Activated CD4-positive, alpha-beta T cell treated with anti-CD3 and anti-CD28 coated beads for 24 hours (primary cell): ENCODE measurements at places on chromosomes 1 and 21.

DNA sequence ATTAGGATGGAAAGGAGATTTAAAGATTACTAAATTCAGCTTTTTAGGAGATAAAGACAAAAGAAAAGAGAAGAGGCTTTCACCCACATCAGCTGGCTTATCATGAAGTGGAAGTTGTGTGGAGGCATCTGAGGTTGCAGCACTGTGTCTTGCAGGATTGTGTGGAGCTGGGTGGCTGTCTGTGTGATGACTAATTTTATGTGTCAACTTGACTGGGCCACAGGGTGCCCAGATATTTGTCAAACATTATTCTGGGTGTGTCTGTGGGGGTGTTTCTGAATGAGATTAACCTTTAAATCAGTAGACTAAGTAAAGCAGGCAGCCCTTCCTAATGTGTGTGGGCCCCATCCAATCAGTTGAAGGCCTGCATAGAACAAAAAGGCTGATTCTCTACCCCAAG, 3.9 kb downstream of the KCNA10 start:
- no peak for DNase-seq

GRCh38 chr1:210330279-210330866, 1.7 kb downstream of the HHAT start:
- DNase-seq: no peak

GRCh38 chr1:166920561-166921475, 44.8 kb upstream of the TADA1 start:
- DNase-seq: no peak

GRCh38 chr1:244044423-244044822, 6.7 kb upstream of the ZBTB18 start:
- no peak for DNase-seq

DNA sequence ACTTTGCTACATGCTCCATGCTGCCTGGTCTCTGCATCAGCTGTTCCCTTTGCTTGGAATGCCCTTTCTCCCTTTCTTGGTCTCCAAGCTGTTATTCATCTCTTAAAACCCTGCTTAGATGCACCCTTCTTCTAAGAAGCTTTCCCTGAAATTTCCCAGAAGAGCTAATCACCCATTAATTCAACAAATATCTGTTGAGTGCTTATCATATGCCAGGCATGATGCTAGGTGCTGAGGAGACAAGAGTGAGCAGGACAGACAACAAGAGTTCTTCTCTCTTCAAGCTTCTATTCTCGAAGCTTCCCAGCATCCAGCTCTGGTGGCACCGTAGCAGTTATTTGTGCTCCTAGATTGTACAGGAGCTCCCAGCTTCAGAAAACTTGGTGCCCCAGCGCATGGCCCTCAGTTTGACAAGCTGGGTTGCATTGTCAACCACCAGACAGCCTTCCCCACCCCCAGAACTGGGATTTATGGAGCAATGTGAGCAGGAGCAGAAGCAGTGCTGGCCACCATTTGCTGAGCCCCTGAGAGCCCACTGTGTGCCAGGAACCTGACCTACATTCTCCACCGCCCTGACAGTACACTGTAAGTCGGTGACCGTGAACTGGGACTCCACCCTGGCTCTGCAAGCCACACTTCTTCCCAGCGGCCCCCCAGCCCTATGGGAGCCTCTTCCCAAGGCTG, 68.0 kb upstream of the ACOT11 start:
- no peak for DNase-seq

- DNase-seq: no peak
These were observed 77.0 kb downstream of the ZZZ3 start for GRCh38 chr1:77605246-77606026.

GRCh38 chr1:93864175-93864574, 14.8 kb downstream of the DNTTIP2 start:
- DNase-seq: no peak
